ENCODE measurements at places on chromosomes 7 and 10. TPM values are rescaled to one million over a fixed set of nuclear protein-coding genes. Genes with fewer than 3 reads are reported as not detected.

DNA sequence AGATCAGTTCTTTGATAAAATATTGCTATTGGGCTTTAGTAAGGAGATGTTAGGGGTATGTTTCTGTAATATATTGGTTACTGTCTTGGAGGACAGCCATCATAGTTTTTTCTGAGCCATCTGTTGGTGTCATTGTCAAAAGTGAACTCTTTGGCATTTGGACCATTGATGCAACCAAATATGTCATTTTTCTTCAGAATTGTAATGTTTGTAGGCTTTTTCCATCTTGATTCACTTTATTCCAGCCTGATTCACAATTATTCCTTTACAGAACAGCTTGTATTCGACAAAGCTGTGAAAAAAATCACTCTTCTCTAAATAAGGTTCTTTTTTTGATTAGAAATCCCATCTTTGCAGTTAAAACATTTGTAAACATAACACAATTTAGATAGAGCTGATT is 37.4 kb downstream of the SMNDC1 start:
- DNase-seq, result no peak

- DNase-seq, result no peak
Measured at GRCh38 chr7:84876061-84876821, 310.6 kb downstream of the SEMA3D start.

DNA sequence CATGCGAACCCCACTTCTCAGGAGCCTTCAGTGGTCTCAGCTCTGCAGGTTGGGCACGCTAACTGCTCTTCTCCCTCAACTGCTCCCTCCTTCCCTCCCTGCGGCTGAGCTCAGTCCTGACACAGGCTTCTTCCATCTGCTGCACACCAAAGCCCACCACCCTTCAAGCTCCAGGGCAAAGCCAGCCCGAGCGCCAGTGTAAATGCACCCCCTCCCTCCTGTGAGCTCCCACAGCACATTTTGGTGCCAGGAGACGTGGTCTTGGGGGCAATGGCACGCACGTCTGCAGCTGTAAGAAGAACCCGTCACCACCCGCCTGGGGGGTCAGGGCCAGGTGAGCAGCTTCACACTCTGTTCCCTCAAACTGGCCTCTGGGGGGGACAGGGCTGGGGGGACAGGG is 15.9 kb downstream of the VIPR2 start:
- no peak for DNase-seq

GRCh38 chr7:158323741-158324396 is 263.8 kb downstream of the PTPRN2 start:
- no peak for DNase-seq

The TMEM26 gene
- 0.04 TPM for polyA plus RNA-seq

DNA sequence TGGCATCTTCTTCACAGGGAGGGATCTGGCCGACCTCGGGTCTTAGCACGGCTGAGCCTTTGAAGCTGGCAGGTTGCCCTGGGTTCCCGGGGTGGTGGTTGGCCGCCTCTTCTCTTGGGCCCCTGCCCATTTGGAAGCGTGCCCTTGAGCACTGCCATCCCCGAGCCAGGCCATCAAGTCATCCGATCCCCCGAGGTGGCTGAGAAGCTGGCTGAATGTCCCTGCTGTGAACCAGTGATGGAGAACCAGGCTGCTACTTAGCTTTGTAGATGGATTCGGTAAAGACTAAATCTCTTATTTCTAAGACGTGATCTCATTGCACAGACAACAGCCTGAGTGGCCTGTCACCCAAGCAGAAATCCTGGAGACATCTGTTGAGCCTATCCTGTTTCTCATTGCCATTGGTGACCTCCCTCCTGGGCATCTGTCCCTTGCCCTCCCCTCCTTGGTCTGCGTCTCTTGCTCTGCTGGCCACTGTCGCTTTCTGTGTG is 74.3 kb downstream of the GRK5 start:
- DNase-seq, result peak; percentile 26

- DNase-seq, result no peak
Measured at GRCh38 chr7:99197498-99197897, 10.4 kb downstream of the KPNA7 start.

GRCh38 chr7:4479367-4480039 is 202.6 kb upstream of the FOXK1 start:
- peak; percentile 32 for DNase-seq

The ARHGEF5 gene
- 2.9 TPM for polyA plus RNA-seq

DNA sequence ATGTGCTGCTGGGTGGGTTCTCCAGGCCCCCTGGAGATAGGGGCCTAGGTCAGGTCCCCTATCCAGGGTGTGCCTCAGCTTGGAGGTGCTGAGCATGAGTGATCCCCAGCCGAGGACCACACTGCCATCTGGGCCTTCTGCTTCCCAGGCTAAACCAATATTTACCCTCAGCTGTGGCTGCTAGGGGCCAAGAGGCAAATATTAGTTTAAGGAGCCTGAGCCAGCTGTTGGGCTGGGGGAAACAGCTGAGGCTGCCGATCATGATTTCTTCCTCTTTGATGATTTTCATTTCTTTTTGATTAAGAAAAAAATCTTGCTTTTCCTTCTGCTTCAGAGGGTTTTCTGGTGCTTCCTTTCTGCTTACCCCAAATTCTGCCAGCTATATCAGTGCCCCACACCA is 83.4 kb downstream of the NEURL1 start:
- no peak for DNase-seq

DNA sequence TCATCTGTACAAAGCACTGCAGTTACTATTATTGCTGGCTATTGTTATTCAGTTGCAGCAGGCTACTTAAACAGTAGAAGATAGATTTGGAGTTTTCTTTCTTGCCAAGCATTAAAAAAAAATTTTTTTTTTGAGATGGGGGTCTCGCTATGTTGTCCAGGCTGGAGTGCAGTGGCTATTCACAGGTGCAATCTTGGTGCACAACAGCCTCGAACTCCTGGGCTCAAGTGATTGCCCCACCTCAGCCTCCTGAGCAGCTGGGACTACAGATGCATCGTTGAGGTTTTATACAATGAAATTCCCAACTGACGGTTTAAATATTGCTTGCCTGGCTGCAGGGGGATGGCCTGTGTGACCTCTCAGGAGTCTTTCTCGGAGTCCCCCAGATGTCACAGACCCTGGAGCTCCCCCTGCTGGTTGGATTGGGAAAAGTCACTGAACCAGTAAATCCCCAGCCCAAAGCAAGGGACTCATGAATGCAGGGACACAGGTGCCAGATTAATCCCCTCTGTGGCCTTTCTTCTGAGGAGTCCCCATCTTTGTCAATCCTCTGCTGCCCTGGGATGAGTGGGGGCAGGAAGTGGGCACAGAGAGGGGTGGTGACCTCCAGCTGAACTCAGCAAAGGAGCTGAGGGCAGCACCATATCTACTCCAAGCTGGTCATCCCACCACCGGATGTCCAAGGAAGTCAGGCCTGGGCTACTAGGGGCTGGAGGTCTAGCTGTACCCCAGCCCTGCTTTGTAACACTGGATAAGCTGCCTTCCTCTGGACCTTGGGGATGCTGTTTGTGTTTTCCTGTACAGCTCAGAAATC is 149.6 kb downstream of the C10orf105 start:
- peak; percentile 54 for DNase-seq

The C10orf53 gene
- not detected for polyA plus RNA-seq

DNA sequence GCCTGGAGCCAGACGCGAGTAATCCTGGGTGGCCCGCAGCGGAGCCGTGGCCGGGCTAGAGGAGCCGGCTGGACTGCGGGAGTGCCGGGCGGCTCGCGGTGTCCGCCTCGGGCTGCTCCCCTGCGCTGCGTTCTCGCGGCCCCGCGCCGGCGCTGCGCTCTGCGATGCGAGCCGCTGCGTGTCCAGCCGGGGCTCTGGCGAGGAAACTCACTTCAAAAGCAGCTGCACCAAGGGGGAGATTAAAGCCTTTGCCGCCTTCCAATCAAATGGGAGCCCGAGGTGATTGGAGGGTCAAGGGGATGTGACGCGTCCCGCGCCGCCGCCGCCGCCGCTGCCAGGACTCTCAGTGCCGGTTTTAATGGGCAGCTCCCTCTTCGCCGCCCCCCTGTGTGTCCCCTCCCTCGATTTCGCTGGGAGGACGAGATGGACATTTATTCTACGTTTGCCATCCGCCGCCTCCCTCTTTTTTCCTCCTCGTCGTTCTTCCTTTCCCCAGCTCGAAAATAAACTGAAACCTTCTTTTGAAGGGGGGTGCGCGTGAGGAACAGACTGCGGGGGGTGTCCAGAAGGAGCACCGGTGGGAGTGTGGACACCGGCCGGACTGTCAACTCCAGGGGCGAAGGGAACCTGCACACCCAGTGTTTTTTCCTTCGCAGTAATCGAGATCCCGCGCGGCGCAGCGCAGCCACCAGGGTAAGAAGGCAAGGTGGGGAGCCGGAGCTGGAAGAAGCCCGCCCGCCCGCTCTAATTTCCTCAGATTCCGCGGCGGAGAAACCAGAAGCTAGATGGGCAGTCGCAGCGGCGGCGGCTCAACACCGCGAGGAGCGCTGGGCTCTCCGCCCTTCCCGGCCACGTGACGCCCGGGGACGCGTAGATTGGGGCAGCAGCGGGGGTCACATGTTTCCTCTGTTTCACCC is at the start of gene ZNF503:
TSS of gene ZNF503 (minus strand) at position 196 of the 917 bp plus-strand sequence. CDS start 345 bp downstream, outside the sequence.
- peak; percentile 99 for DNase-seq

The PDZD8 gene
- 14.4 TPM for polyA plus RNA-seq

GRCh38 chr10:27783660-27784059 is 38.0 kb upstream of the MKX start:
- DNase-seq, result peak; percentile 75

DNA sequence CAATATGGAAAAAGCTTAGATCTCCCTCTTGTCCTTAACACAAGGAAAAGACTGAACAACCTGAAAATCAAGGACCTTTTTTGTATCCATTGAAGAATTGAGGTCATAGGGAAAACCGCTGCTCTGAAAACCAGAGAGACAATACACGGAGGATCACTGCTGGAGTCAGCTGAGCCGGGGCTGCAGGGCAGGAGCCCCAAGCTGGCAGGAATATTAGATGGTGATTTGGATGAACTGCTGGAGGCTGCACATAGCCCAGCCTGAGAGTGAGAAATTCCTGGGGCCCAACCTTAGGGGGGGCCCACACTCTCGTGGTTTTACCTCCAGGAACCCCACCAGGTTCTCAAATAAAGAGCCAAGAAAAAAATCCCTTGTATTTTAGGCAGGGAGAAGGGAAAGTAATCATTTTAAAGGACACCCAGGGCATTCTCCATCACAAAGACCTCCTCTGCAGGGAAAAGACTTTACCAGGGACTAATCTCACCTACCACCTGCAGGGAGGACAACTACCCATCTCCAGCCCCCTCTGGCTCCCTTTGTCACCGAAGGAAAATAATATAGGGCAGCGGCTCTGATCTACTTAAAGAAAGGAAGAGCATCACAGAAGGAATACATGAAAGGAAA is 55.4 kb upstream of the RNF32 start:
- DNase-seq, result no peak

The CFAP46 gene
- 0.20 TPM for polyA plus RNA-seq

The ITPRID1 gene
- polyA plus RNA-seq, result not detected

DNA sequence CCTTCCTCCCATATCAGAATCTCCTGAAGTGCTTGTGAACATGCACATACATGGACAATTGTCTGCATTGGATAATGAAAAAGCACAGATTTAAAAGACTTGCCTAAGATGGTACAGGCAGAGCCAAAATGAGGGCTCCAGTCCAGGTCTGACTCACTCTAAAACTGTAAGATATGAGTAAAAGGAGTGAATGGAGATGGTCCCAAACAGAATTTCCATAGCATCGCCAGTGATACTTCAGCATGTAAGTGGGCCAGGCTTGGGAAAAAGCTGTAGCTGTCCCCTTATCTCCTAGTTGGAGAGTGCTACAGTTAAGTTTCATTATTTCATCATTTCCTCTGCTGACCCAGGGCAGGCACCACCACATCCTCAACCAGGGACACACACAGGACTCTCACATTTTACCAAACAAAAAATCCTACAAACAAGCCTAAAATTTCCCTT is 26.4 kb upstream of the IL6 start:
- peak; percentile 81 for DNase-seq

The NEURL1 gene
- polyA plus RNA-seq, result 1.5 TPM

DNA sequence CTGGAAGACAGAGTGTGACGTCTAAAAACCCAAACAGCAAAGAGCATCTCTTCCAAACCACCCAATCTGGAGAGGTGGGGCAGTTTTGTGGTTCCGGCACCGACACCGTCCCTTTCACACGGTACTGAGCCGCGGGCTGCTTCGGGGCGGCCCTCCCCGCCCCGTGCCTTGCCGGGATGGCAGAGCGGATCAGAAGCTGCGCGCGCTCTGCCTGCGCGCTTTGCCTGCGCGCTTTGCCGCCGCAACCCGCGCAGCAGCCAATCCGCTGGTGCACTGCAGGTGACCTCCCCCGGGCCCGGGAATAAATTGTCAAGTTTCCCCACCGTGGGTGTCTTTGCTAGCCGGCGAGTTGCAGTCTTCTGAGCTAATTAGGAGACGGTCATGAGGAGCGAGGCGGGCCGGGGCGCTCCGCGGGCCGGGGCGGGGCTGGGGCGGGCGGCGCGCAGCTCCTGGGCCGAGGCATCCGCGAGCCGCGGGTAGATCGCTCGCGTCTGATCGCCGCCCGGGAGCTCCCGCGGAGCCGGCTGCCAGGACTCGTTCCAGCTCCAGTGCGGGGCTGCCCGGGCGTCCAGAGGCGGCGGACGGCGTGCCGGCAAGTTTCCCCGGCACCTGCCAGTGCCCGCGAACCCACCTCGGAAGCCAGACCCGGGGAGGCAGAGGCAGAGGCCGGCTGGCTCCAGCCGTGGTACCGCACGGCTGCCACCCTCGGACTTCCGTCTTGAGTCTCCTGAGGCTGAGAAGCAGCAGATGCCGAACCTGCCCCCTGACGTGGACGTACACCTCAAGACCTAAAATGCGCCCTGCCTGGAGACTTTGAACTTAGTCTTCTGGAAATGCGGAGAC is 536.0 kb upstream of the GALNT17 start:
- peak; percentile 31 for DNase-seq

DNA sequence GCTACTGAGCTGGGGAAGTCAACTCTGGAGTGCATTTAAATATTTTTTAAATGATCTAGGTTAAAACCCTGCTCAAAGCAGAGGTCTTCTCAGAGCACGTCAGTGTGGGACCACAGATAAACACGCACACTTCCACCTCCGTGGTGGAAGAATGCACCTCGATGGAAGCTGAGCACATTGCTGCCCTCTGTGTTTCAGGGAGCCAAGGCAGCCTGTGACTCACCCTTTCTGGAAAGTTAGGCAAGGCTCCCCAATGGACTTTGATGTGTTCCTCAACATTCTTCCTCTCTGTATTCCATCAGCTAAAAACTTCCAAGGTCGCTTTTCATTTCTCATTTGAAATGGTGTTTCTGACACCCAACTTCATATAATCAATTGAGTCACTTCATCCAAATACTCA is 170.8 kb upstream of the KMT2E start:
- DNase-seq, result peak; percentile 35

DNA sequence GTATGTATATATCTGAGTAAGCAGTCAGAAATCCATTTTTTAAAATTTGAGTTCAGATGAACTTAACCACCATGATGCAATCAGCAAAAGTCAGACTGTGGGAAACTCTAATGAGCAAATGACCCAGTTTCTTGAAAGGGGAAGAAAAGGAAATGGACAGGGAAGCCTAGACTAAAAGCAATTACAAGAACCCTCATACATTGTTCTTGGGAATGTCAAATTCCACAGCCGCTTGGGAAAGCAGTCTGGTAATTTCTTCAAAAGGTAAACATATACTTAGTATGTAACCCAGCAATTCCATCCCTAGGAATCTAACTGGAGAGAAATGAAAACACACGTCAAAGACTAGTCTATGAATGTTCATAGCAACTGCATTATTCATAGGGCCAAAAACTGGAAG is 16.4 kb upstream of the FOXK1 start:
- DNase-seq, result peak; percentile 88

- DNase-seq, result no peak
Measured at GRCh38 chr7:114369294-114369693, 45.3 kb upstream of the FOXP2 start.

Measured in GM23248 (cell line).